ENCODE measurements at places on chromosomes 7 and 10. TPM values are rescaled to one million over a fixed set of nuclear protein-coding genes. Genes with fewer than 3 reads are reported as not detected.

Gene ZEB1
- total RNA-seq: 126 TPM

Gene GNB2
- total RNA-seq: 165 TPM

Gene SNX10
- total RNA-seq: 0.72 TPM

Gene CLDN3
- not detected for total RNA-seq

Gene APBB1IP
- total RNA-seq: 2.7 TPM

Gene POU6F2
- 0.86 TPM for total RNA-seq
